Stimulated activated CD4-positive, alpha-beta T cell treated with anti-CD3 and anti-CD28 coated beads, Interleukin-1b, Interleukin-23, amount 100 ng/mL, for 4 hours (primary cell): ENCODE measurements at places on chromosomes 2 and 18.

GRCh38 chr2:5484868-5485267, 207.3 kb upstream of the SOX11 start:
- no peak for DNase-seq

DNA sequence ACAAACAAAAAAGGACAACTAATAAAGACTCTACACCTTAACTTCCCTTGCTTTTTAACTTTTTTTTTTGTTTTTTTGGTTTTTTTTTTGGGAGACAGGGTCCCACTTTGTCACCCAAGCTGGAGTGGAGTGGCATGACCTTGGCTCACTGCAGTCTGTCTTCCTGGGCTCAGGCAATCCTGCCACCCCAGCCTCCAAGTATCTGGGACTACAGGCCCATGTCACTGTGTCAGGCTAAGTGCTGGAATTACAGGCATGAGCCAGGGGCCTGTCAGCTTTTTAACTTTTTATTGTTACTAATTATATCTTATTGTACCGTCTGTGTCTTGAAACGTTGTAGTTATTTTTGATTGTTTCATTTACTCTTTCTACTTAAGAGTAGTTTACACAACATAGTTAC, 25.5 kb downstream of the WDR7 start:
- DNase-seq, result no peak

DNA sequence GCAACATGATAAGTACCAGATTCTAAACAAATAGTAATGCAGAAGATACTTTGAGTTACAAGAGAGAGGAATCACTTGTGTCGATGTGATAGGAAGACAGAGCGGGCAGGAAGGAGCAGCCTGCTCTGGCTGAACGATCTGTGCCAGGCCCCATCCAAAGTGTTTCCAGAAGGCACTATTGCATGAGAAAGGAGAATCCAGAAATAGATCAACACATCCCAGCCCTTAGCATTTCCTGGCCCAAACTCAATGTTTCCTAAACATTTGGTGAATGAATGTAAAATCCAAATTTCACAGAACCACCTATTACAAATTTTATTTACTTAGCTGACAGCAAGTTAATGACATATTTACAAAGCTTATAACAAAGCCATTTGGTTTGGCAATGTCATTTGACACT, 257.2 kb downstream of the TXNL1 start:
- no peak for DNase-seq

GRCh38 chr2:22981785-22982184, 403.2 kb upstream of the KLHL29 start:
- no peak for DNase-seq

DNA sequence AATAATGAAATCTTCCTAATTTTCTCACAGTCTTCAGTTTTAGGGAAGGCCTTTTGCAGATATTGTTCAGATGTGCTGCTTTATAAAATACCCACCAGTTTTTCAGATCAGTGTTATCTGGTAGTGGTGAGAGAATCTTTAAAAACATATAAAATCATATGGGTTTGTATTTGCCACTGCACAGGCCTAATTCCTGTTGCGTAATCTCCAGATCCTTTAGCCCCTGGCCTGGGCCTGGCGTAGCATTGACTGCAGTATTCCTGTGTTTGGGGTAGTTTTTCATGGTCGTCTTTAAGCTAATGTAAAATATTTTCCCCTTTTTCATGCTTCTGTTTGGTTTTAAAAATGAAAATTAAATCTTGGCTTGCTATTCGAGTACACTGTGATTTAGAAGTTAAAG, 43.2 kb downstream of the TSHZ1 start:
- no peak for DNase-seq

DNA sequence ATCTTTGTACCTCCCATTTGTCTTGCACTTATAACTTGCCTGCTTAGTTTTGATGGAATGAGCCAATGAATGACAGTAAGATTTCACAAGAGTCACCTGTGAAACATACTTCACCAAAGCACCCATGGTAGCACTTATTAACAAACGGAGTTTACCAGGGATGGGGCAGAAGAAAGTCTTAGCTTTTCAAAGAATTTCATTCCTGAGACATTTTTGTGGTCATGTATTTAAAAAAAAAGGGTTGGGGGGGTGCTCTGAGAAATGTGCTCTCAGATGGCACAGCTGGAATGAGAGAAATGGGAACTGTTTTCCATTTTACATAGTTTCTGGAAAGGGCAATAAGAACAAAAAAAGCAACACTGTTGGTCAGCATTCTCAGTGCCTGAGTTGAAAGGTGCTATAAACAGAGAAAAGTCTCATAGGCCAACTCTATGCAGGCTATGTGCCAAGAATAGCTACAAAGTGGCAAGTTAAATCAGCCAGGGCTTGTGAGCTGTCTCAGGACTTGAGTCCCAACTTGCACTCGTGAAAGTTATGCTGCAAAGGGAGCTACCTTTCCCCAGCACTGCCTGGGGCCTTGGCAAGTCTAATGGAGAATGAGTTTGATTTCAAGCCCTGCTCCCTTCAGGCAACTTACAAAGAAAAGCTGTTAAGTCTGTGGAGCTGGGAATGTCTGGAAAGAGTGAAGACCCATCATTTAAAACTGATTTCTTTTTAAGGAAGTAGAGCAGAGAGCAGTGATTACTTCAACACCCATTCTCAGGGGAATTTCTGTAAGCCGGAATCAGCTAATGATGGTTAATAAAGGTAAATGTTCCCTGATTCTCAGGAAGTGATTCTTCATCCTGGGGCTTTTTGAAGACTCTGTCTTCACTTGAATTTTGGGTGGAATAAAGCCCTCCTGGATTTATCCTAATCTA, 170.6 kb downstream of the SLC8A1 start:
- DNase-seq, result no peak

- no peak for DNase-seq
These were observed 34.9 kb downstream of the CABLES1 start for GRCh38 chr18:23170137-23170536.

DNA sequence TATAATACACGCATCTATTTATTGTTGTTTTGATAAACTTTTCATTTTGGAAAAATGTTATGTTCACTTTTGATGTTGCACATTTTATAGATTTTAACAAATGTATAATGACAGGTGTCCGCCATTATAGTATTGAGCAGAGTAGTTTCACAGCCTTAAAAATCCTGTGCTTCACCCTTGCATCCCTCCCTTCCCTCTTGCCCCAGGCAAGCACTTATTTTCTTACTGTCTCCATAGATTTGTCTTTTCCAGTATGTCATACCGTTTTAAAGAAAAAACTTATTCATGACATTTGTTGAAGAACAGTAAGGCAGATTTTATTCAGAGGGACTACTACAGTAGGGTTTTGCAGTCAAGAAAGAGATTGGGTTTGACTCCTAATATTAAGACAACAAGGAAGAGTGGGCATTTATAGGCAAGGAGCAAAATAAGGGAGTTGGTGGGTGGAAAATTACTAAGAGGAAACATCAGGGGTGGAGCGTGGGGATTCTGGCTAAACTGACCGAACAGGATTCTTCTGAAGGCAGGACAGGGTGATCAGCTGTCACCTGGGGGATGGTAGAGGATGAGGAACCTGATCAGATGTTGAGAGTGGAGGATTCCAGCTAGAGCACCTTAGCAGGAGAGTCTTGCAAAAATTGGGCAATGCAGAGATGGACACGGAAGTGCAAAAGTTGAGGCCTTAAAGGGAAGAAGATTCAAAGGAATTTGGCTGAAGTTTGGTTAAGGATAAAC, 108.8 kb downstream of the NCK2 start:
- no peak for DNase-seq

GRCh38 chr18:65762556-65762955, 11.7 kb downstream of the CDH7 start:
- DNase-seq, result no peak

- no peak for DNase-seq
These were observed 99.7 kb upstream of the NCKAP5 start for GRCh38 chr2:133667968-133668367.
